Astrocyte of the hippocampus (primary cell): ENCODE measurements at places on chromosomes 4 and X.

DNA sequence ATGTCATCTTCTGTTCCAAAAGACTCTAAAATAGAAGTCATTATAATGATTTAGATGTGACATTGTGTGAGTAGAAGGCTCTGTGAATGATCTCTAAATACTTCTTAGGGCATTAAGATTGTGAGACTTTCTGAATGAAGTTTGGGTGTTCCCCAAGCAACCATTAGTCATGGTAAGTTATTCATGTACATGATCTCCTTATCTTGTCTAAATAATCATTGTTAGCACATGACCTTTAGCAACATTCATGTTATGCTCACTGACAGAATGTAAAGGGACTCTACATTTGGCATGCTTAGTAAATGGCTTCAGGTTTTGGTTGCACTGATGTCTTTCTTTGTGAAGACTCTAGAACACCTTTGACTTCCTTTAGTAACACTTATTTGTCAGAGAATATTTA is 140.8 kb upstream of the AGA start:
- DNase-seq = no peak

- no peak for DNase-seq
Measured at GRCh38 chrX:115410731-115411428, 121.4 kb downstream of the LUZP4 start.

DNA sequence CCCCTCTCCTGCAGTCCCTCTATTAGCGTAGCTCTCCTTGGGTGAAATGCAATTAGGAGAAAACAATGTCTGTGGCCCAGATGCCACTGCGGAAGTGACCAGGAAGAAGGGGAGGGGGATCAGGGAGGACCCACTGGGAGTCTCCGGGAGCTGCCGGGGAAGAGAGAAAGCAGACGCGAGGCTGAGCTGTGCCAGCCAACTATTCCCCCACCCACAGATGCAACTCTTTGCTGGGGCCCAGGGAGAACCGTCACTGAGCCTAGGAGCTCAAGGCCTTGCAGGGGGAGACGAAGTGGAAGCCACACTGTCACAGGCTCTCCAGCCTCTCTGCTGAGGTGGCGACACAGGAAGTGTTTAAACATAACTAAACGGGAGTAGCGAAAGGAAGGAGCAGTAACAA is 149.2 kb downstream of the BCOR start:
- no peak for DNase-seq

GRCh38 chr4:4455210-4455865 is 68.4 kb downstream of the NSG1 start:
- no peak for DNase-seq

DNA sequence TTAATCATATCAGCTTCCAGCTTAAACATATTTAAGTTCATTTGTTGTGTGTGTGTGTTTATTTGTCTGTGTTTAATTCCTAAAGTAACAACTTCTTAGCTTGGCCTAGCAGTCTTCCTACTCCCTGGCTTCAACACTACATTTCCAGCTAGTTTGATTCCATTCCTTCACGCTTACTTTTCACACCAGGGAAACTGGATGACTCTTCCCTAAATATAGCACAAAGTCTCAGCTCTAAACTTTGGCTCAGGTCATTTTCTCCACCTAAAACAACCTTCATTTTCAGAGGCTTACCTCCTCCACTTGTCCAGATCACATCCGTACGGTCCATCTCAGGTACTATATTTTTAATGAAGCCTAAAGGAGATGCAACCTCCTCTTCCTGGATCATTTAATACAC is 94.4 kb downstream of the KCTD8 start:
- DNase-seq = no peak

- peak; percentile 49 for DNase-seq
Measured at GRCh38 chr4:42172921-42173320, 20.5 kb upstream of the BEND4 start.

GRCh38 chr4:139606579-139607501 is 50.8 kb upstream of the SETD7 start:
- peak; percentile 64 for DNase-seq

- peak; percentile 18 for DNase-seq
Measured at GRCh38 chr4:81030981-81031791, 678 bp downstream of the BMP3 start.

- DNase-seq = no peak
Measured at GRCh38 chrX:2801223-2801622, 27.5 kb upstream of the GYG2 start.

DNA sequence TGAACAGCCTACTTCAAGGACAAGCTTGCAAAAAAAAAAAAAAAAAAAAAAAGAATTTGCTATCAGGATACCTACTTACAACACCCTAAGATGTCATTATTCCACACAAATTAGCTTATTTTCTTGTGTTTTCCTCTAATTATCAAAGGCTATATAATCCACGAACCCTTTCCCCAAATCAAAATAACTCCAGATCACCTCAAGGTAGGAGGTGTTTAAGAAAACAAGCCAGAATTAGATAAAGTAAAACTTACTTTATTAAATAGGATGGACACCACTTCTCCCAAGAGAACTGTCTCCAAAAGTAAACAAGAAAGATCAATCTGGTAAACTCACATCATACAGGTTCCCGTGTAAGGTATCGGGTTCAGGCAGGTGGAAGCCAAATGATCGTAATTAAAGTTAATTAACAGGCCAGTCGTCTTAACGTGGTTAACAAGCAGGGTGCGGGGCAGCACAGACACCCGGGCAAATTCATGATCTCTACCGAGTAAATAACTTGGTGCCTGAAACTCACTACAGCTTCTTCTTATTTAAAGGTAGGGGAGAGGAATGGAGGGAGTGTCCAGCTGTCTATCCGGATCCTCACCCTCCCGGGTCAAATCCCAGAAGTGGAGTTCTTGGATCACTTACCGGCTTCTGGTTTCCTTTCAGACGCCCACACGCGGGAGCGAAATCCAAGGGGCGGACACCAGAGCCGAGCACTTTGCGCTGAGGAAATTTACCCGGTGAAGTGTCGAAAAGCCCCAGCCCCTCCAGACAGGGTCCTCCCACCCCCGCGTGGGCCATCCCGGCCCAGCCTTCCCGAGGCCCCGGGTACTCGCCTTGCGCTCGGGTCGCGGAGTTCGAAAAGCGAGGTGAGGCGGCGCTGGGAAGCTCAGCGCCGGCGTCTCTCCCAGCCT is 708 bp downstream of the ARAP2 start:
- peak; percentile 73 for DNase-seq

DNA sequence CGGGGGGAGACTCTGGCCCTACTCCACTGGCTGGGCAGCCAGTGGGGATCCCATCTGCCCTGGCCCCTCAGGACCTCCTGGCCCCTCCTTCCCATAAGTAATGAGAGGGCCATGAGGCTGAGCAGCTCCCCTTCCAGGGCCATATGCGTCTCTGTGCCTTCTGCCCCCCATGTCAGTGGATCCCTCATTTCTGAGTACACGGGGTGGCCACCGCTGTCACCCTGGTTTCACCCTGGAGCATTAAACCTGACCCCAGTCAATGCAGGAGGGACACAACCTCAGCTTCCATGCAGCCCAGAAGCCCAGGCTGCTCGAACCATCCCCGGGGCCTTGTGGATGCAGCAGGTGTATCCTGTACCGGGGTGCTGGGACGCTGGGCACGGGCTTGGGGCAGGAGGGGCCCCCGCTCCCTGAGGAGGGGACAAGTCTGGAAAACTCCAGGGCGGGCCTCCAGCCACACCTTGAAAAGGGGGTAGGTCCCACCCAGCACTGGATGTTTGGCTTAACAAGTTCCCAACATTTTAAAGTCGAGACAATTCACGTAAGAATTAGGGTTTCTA is 24.2 kb downstream of the ATP5ME start:
- no peak for DNase-seq

DNA sequence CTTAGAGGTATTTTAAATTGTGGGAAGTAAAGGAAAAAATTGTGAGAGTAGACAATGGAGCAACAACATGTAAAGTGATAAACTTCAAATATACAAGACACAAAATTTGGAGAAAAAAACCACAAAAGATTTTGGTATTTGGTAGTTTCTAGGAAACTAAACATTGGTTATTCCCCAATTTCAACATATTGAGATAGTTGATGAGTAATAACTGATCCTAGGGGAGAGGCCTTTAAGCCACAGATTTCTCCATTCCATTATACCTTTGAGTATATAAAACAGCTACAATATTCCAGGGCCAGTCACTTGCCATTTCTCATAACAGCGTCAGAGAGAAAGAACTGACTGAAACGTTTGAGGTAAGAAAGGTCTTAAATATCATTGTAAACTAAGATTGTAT is at the start of gene FDCSP:
FDCSP (plus strand) TSS at position 301 of the 400 bp plus-strand sequence. CDS start 5,071 bp downstream, outside the sequence.
- no peak for DNase-seq

DNA sequence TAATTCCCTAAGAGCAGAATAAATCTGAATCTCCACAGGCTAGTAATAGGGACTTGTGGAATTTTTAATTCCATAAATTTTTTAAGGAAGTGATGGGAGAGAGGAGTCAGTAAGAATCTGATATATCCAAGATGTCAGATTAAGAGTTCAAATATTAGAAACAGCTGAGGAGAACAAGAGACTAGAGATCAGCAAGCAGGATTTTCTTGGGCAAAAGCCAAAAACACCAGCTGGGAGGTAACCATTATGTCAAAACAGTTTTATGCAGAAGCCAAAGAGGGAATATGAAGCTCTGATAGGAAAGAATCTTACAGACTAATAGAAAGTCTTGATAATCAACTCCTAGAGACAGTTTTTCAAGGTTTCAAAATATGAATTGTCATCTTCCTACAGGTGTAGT is 72.2 kb upstream of the RBPJ start:
- DNase-seq = peak; percentile 36

DNA sequence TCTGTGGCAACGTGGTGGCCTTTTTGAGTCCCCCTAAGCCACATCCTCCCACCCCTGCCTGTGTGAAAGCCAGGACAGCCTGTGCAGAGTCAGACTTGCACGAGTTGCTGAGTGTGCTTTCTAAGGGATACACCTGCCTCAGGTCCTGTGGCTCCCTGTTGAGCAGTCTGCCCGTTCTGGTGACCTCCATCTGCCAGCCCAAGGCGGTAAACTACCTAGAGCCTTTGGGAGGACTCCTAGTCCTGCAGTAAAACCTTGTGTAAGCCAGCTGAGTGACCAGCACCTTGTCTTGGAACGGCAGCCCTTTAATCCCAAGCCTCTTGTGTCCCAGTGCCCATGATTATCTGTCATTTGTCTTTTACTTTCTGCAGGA is 69.3 kb downstream of the NBDY start:
- no peak for DNase-seq

- DNase-seq = no peak
Measured at GRCh38 chr4:98556451-98556850, 102.0 kb downstream of the TSPAN5 start.

DNA sequence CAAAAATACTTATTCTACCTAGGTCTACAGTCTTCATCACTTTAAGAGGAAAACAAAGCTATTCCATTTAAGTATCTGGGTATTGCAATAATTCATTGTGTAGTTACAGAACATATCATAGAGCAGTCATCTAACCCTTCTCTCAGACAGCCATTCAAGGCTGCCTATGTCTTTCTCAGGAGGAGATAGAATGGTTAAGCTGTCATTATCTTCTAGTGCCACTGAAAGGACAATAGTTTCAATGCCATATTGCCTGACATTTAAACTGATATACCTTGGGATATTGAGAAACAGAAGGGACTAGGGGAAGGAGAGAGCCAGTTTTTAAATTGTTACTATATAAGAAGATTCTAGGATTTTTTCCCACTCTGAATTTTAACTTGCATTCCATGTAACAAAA is 527.0 kb downstream of the GRID2 start:
- no peak for DNase-seq

DNA sequence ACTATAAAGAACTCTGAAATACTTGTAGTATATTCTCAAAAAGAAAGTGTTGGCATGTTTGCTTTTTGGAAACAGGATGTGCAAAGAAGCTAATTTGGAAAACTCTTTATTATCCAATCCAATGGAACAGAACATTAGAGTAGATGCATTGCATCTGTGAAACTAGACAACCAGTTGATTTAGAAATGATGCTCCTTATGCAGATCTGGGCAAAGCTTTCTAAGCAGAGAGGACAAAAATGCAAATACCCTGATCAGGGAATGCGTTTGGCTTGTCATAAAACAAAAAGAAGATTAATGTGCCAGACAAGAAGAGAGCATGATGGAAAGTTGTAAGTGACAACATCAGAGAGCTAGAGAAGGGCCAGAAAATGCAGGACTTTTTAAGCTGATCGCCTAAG is 142.3 kb downstream of the RCHY1 start:
- DNase-seq = no peak

GRCh38 chr4:107824350-107825071 is at the start of gene SGMS2:
Gene SGMS2 (plus strand): TSS chr4:107824932. CDS start chr4:107895554, 70,622 bp downstream.
- DNase-seq = peak; percentile 97

- DNase-seq = no peak
Measured at GRCh38 chr4:124535003-124535402, 177.5 kb downstream of the ANKRD50 start.

DNA sequence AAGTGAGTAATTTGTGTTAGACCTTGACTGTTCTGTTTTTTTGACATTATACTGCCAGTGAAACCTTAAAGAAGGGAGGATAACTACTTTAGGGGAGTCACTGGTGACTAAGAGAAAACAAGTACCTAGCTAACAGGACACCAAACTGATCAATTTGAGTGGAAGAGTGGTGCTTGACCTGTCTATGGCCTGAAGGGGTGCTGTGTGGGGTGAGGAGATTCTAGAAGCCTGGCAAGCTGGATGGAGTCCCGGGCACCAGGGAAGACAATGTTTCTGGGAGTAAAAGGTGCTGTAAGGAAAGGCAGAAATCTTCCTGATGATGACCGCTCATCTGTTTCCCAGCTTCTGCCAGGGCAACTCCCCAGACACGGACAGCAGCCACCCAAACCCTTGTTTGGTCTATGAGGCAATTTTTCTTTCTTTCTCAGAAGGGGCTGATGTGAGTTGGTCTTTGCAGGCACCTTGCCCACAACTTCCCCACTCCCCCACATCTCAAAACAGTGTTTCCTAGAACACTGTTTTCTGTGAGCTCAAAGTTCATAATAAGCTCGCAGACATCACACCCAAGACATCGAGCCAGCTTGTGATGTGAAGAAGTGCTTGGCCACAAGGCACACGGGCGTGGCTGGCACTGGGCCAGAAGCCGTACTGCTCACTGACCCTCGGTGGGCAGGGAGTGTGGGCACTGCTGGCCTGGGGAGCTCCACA is 4.6 kb downstream of the TXK start:
- DNase-seq = no peak

DNA sequence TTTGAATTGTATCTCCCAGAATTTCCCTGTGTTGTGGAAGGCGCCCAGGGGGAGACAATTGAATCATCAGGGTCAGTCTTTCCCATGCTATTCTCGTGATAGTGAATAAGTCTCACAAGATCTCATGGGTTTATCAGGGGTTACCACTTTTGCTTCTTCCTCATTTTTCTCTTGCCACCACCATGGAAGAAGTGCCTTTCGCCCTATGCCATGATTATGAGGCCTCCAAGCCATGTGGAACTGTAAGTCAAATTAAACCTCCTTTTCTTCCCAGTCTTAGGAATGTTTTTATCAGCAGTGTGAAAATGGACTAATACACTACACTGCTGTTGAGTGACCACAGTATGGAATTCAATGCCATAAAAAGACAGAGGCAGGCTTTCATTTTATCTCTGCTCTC is 12.2 kb downstream of the CENPC start:
- no peak for DNase-seq
